ENCODE measurements at places on chromosomes 3 and 15.

DNA sequence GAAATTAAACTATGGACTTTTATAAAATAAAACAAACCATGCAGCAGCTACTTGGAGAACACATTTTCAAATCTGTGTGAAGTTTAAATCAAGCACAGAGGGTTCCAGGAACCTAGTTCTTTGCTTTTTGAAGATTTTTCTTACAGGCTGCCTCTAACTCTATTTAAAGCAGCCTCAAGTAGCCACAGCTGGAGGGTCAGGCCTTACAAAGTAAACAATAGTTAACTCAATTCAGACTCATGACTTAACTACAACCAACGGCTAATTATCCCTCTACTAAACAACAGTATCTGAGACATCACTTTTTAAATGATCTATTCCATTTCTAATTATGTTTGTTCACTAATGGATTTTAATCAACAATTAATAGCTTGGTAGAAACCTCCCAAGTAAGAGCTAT lies 9.8 kb downstream of the LRIG1 start:
- no peak for DNase-seq

DNA sequence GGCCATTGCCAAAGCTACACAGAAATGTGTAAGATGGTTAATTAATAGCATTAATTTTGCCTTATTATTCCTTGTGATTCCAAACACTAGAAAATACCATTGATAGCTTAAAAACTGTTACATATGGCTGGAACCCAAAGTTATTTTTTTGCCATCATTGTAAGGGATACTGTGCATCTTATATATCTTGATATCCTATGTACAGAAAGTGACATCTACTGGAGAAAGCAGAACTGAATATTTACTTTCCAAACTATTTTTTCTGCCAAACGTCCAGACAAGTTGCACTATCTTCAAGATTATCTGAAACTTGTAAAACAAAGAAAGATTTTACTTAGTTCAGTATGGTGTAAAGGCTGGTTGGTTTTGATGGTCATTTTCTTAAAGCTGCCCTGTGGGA lies 33.3 kb upstream of the MEIS2 start:
- DNase-seq: no peak

DNA sequence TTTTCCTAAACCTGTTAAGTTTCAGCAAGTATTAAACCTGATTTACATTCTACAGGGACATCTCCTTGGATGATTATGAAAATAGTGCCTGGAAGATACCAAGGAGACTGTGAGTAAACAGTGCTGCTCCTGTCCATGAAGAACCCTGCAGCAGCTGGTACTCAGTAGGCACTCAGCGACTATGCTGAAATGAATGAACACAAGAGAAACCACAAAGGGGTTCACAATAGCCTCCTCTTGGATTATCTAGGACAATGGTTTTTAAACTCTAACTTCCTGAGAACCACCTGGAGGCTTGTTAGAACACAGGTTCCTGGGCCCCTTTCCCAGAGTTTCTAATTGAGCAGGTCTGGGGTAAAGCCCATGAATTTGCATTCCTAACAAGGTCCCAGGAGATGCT lies 488.4 kb upstream of the UBE2E2 start:
- no peak for DNase-seq

DNA sequence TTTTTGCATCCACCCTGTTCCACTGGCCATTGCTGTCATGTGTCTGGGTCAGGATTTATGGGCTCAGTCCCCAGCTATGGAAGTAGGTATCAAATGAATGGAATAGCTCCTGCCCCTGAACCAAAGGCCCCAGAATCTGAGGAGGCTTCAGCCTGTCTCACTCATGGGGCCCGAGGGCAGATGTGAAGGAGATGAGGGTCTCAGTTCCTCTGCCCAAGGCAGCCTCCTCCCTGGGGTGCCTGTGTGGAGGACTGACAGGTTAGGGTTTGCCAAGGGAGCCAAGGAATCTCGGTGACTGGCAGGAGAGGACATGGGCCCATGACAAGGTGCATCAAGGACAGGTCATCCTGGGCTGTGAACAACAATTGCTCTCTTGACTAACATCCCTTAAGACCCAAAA lies 70.4 kb downstream of the CPN2 start:
- DNase-seq: no peak

GRCh38 chr3:127674101-127674721 lies 1.5 kb downstream of the ABTB1 start:
- no peak for DNase-seq

DNA sequence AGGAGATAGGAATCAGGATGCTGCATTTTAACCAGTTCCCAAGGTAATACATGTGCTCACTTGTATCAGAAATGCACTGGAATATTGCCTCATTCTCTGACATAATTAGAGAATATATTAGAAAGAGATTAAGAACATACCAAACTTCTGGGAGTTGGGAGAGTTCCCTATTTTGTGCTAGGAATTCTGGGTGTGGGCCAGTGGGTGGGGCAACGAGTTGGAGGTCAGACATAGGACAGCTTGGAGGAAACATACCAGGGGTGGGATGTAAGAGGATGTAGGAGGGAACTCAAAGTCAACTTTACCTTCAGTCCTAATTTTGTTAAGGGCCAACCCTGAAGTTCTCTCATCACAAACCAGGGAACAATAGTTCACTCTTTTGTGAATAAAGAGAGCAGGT lies 83.6 kb downstream of the SLC7A14 start:
- DNase-seq: no peak

- no peak for DNase-seq
These were observed 19.0 kb downstream of the FAN1 start for GRCh38 chr15:30922480-30923311.

DNA sequence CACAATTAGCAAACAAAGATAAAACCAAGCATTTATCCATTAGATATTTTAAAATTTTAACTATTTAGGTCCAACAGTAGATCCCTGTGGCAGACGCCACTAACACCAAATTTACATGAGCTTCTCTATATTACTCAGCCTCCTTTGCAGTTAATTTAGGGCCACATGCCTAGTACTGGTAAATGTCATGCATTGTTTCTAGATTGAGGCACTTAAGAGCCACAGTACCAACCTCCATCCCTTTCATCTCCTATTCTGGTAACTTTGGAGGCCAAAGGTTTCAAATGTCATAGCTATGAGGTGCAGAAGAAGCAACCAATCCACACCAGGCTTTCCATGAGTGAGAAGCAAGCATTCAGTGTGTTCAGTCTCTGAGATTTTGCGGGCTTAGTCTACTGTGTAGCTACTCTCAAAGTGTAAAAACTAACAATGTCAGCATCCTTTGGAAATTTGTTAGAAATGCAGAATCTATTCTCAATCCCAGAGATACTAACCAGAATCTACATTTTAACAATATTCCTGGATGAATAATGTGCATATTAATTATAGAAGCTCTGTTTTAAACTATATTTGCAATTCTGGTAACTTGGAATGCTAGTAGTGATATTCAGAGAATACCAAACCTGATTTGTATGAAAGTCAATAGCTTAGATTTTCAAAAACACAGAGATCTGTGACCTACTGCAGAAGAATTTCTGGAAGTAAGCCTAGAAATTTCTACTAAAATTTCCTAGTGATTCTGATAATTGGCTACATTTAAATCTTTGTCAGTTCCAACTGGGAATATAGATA lies 206.3 kb upstream of the CD96 start:
- no peak for DNase-seq

GRCh38 chr15:41860049-41860828 lies 21.6 kb downstream of the PLA2G4B start:
- DNase-seq: no peak

- no peak for DNase-seq
These were observed 25.1 kb downstream of the SMAD3 start for GRCh38 chr15:67090297-67091070.

GRCh38 chr3:151281671-151282324 lies 3.5 kb upstream of the P2RY14 start:
- DNase-seq: no peak

GRCh38 chr3:106466881-106467280 lies 598.1 kb upstream of the CBLB start:
- no peak for DNase-seq

DNA sequence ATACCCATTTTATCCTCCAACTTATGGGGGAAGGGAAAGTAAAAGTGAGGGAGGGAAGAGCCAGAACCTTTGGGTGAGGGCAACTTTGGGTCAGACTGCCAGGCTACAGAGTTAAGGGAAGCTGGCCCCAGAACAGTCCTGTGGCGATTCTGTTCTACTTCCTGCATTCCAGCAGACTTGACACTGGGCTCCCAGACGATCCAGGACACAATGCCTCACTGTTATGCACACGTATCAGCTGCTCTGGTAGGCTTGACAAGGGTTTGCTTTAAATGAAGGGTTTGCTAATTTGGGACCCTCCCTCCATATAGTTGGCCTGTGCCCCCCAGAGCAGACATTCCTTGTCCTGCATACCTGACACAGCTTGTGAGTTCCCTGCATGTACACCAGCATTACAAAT lies 10.7 kb downstream of the GORASP1 start:
- DNase-seq: no peak

DNA sequence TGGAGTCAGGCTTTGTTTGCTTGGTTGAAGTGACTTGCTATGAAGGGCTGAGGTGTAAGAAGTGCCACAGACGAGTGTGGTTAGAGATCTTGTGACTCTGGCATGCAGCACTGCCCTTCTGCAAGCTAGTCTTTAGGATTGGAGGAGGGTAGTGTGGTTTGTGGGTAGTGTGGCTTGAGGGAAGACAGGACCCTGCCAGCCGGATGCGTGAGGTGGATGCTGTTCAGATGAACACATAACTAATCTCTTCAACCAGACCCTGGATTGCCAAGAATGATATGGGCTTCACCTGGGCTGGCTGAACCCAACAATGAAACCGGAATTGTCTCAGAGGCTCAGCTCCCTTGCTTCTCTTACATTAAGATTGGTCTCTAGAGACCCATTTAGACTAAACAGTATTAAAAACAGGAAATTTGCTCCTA lies 32.7 kb downstream of the STARD9 start:
- no peak for DNase-seq

DNA sequence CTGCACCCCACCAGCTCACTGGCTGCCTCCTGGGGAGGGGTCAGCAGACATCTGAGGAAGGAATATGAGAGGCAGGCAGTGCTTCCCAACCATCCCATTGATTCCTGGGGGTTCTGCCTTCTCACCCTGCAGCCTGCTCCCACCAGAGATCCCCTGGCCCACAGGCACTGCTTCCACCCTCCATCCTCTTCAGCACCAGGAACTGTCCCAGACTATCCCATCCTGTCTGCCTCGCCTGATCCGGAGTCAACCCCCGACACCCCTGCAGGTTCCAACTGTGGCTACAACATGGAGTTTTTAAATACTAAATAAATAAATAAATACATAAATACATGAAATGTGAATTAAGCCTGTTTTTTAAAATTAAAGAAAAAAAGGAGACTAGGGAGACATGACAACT lies 43.6 kb downstream of the CACNA2D2 start:
- DNase-seq: no peak

- no peak for DNase-seq
These were observed 5.1 kb downstream of the HIGD2B start for GRCh38 chr15:72680931-72681330.

DNA sequence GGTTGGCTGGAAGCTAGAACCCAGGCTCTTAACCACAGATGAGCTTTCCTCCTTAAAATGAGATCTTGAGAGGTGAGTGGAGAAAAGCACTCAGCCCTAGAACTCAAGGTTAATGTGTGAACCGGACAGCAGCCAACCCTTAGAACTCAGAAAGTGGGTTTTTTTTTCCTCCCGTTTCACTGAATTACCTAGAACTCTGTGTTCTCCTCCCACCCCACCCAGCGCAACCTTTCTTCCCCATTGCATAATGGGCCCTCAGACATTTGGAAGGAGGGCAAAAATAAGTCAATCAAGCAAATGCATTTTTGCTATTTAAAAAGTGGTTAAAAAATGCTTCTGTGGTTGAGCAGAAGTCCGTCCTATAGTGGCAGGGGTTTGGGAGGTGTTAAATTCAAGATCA lies 36.7 kb downstream of the POC1A start:
- no peak for DNase-seq

- no peak for DNase-seq
These were observed 13.2 kb downstream of the PFKFB4 start for GRCh38 chr3:48543271-48543866.

- no peak for DNase-seq
These were observed 14.9 kb upstream of the RPN1 start for GRCh38 chr3:128665362-128666021.

DNA sequence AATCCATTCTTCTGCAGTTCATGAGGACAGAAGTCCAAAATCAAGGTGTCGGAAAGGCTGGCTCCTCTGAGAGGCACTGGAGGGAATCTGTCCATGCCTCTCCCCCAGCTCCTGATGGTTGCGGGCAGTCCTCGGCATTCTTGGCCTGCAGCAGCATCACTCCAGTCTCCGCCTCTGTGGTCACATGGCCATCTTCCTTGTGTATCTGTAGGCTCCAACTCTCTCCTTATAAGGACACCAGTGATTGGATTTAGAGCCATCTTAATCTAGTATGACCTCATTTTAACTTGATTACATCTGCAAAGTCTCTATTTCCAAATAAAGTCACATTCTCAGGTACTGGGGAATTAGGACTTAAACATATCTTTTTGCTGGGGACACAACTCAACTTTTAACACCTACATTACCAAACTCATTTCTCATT lies 56.0 kb upstream of the FLNB start:
- DNase-seq: no peak

- DNase-seq: no peak
These were observed 52.2 kb downstream of the REC114 start for GRCh38 chr15:73495181-73495580.

DNA sequence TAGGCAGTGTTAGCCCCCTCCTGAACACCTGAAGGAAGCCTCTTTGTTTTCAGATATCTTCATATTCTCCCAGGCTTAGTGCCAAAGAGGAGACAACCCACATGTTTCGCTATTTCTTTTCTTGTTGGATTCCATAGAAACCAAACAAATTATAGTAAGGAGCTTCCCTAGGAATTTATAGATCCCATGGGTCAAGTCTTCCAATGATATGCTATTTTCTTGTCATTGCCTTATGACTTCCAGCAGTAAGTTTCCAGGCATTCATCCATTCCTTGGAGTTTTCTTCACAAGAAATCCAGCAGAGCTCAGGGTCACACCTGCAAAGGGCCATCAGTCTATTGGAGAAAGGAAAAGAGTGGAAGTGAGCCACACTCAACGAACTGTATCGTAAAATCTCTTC lies 9.9 kb upstream of the KCNMB2 start:
- no peak for DNase-seq

- peak; percentile 40 for DNase-seq
These were observed 18.5 kb downstream of the LIMD1 start for GRCh38 chr3:45612918-45613602.

DNA sequence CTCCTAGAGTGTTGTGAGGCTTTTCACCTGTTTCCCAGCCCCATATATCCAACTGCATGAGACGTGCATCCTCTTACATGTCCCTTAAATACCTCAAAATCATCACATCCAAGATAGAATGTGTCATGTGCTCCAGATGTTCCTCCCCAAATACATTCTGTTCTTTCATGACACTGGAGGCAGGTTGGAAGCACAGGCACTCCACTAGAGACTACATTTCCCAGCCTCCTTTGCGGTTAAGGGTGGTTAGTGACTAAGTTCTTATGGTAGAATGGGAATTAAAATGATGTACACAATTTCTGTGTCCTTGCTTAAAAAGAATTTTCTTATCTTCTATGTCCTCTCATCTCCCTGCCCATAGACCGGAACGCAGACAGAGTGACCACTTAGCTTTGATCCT lies 34.3 kb downstream of the TMEM40 start:
- no peak for DNase-seq

- no peak for DNase-seq
These were observed 25.0 kb downstream of the PLCL2 start for GRCh38 chr3:16909802-16910201.

- no peak for DNase-seq
These were observed 88.5 kb upstream of the MYZAP start for GRCh38 chr15:57503051-57503702.

GRCh38 chr3:112676659-112677234 lies 35.8 kb upstream of the CCDC80 start:
- DNase-seq: no peak

- no peak for DNase-seq
These were observed 60.5 kb upstream of the ACTC1 start for GRCh38 chr15:34855893-34856292.

Measured in NCI-H1105 (cell line).